PC-9 (cell line): ENCODE measurements at places on chromosomes 13 and 19. TPM values are rescaled to one million over a fixed set of nuclear protein-coding genes. Genes with fewer than 3 reads are reported as not detected.

- no peak for DNase-seq
These were observed 11.1 kb upstream of the SPATA13 start for GRCh38 chr13:24149246-24150032.

- DNase-seq, result no peak
These were observed 10.7 kb downstream of the RFX2 start for GRCh38 chr19:6099599-6099998.

The CYP4F12 gene
- total RNA-seq, result 5.7 and 8.1 TPM in 2 replicates

The TNFSF9 gene
- total RNA-seq, result 8.4 and 11.2 TPM in 2 replicates

The MEDAG gene
- not detected in 2 replicates for total RNA-seq
